ENCODE measurements at places on chromosomes 2 and 18.

GRCh38 chr2:160045703-160046210 is 16.7 kb downstream of the PLA2R1 start:
- DNase-seq: no peak
- no peak overlapping the region for H3K4me3 ChIP-seq
- no peaks in the 10 kb centered on the region for H3K27me3 ChIP-seq

GRCh38 chr2:179596018-179596417 is 265.4 kb downstream of the ZNF385B start:
- H3K36me3 ChIP-seq: no peaks in the 10 kb centered on the region
- H3K27ac ChIP-seq: no peak overlapping the region
- H3K27me3 ChIP-seq: no peaks in the 10 kb centered on the region
- H3K4me3 ChIP-seq: no peak overlapping the region
- peaks cover 21% of the 10 kb centered on the region for H3K4me1 ChIP-seq
- DNase-seq: no peak

- no peak overlapping the region for H3K4me3 ChIP-seq
- peak overlapping the region; percentile 80 for H3K27ac ChIP-seq
- DNase-seq: no peak
- peaks cover 51% of the 10 kb centered on the region for H3K36me3 ChIP-seq
Observed at GRCh38 chr18:58901783-58902182, 37.1 kb downstream of the ZNF532 start.

- no peak overlapping the region for H3K4me3 ChIP-seq
- H3K4me1 ChIP-seq: peaks cover 16% of the 10 kb centered on the region
- peaks cover 29% of the 10 kb centered on the region for H3K27me3 ChIP-seq
Observed at GRCh38 chr2:234912437-234912836, 39.4 kb upstream of the SH3BP4 start.

GRCh38 chr18:70994116-70994515 is 705.3 kb downstream of the SOCS6 start:
- H3K4me3 ChIP-seq: no peak overlapping the region
- DNase-seq: no peak
- H3K27me3 ChIP-seq: peaks cover 9% of the 10 kb centered on the region
- no peak overlapping the region for H3K27ac ChIP-seq

- no peak overlapping the region for H3K4me3 ChIP-seq
- no peaks in the 10 kb centered on the region for H3K27me3 ChIP-seq
- peaks cover 48% of the 10 kb centered on the region for H3K4me1 ChIP-seq
- DNase-seq: no peak
Observed at GRCh38 chr2:101132202-101132601, 19.0 kb downstream of the TBC1D8 start.

GRCh38 chr2:226059961-226060627 is 660.6 kb downstream of the NYAP2 start:
- H3K27ac ChIP-seq: no peak overlapping the region
- H3K36me3 ChIP-seq: no peaks in the 10 kb centered on the region
- H3K27me3 ChIP-seq: no peaks in the 10 kb centered on the region

GRCh38 chr18:46672062-46672970 is 15.3 kb upstream of the LOXHD1 start:
- no peaks in the 10 kb centered on the region for H3K27me3 ChIP-seq
- H3K4me1 ChIP-seq: peaks cover 40% of the 10 kb centered on the region
- no peak for DNase-seq
- H3K27ac ChIP-seq: peak overlapping the region; percentile 21
- no peaks in the 10 kb centered on the region for H3K36me3 ChIP-seq

GRCh38 chr2:170582313-170582712 is 132.8 kb upstream of the SP5 start:
- H3K36me3 ChIP-seq: no peaks in the 10 kb centered on the region
- DNase-seq: no peak
- no peak overlapping the region for H3K4me3 ChIP-seq
- no peaks in the 10 kb centered on the region for H3K27me3 ChIP-seq
- peaks cover 20% of the 10 kb centered on the region for H3K4me1 ChIP-seq
- peak overlapping the region; percentile 72 for H3K27ac ChIP-seq

DNA sequence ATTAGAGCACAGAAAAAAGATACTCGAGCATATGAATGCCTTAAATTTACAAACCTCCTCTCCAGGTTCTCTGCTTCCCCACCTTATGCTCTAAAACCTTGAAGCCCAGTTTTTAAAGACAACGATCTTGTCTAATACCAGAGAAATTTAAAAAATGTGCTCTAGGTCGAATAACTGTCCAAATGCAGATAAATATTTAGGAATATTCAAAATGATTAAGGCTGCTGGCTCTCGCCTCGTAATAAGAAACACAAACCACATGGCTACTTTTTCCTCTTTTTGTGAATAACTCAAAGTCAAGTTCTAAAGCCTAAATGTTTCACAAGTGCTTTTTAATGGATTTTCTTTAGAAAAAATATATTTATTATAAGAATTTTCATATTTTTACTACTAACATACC is 101.3 kb downstream of the SATB2 start:
- H3K36me3 ChIP-seq: no peaks in the 10 kb centered on the region
- no peak overlapping the region for H3K4me3 ChIP-seq
- H3K27me3 ChIP-seq: no peaks in the 10 kb centered on the region
- DNase-seq: no peak
- no peak overlapping the region for H3K27ac ChIP-seq

- H3K27ac ChIP-seq: no peak within 1 kb of the TSS
- peak within 1 kb of the TSS; percentile 51 for H3K4me3 ChIP-seq
- H3K4me1 ChIP-seq: peaks cover 31% of the 10 kb centered on the region
- H3K27me3 ChIP-seq: peaks cover 54% of the 10 kb centered on the region
Observed at GRCh38 chr18:79964330-79965118, at the start of gene HSBP1L1. Gene HSBP1L1, plus strand, starts transcription at chr18:79964643. Its CDS starts 93 bp downstream, at chr18:79964736.

DNA sequence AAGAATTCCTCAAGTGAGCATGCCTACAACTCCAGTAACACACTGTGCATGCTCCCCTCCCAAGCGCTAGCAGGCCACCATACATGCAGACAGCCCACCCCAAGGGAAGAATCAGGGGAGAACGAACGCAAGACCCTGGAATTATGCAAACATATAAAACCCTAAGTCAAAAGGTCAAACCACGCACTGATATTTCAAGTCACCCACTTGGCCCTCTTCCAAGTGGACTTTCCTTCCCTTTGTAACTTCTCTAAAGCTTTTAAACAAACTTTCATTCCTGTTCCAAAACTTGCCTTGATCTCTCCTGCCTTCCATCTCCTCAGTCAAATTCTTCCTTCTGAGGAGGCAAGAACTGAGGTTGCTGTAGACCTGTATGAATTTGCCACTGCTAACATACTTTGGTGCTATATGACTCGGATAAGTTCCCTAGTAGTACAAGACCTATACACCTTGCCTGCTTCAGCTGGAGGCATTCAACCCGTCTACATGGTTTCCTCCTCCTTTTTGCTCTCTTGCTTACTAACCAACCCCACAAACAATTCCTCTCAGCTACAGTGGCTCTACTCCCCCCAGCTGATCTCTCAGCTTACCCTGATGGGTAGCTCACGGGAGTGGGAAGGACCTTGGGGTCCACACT is 11.1 kb upstream of the RPIA start:
- H3K4me3 ChIP-seq: no peak overlapping the region
- H3K27me3 ChIP-seq: peaks cover 36% of the 10 kb centered on the region
- no peak for DNase-seq
- no peaks in the 10 kb centered on the region for H3K4me1 ChIP-seq
- no peak overlapping the region for H3K27ac ChIP-seq

GRCh38 chr18:46250084-46250811 is 146.1 kb downstream of the HAUS1 start:
- DNase-seq: no peak
- no peak overlapping the region for H3K4me3 ChIP-seq
- H3K27ac ChIP-seq: peak overlapping the region; percentile 33
- H3K4me1 ChIP-seq: peaks cover 33% of the 10 kb centered on the region

DNA sequence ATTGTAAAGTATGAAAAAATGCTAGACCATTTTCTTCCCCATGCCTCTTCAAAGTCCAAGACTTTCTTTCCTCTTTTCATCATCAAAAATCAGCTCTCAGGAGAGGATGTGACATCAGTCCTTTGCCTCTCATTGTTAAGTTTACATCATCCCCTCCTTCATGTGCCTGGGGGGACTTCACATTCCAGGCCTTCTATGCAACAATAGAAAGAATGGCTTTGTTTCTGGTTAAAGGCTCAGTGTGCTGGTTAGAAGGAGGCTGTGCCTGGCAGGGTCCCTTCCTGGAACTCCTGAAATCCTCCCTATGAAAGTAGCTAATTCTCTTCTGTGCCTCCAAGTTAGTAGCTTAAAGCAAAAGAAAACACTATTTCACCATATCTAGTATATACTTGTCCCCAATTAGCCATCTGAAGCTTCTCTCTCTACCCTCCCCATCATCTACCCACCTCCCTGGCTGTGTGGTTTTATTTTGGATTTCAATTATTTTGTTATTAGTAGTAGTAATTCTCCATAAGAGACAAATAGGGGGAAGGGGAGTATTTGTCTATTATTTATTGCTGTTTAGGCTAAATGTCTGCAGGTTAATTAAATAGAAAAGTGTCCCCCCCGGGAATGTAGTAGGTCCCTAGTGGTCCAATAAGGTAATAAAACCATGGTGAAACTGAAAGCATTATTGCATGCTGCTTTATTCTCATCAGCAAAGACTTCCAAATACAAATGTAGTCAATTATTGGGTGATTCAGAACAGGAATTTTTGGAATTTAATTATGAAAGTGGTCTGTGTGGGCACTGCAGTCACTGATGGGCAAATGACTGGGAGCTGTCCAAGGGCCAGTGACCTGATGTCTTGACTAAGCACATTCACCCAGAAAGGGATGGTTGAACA is 69.0 kb downstream of the CPO start:
- peak overlapping the region; percentile 88 for H3K27ac ChIP-seq
- DNase-seq: peak; percentile 29
- peaks cover 40% of the 10 kb centered on the region for H3K4me1 ChIP-seq
- no peak overlapping the region for H3K4me3 ChIP-seq

DNA sequence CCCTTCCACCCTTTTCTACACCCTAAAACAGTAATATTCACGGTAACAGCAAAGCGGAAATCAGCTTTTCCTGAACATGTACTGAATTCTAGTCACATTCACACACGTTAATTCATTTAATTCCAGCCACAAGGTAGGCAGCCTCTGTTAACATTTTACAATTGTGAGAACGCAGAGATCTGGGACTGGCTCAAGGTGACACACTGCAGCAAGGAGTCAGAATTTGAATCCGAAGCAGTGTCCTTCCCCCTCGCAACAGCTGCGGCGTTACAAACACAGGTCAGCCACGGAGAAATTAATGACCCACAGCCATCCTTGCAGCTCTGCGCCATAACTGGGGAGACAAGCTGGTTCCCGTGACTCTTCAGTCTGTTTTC is 818 bp upstream of the SLC20A1 start:
- peak overlapping the region; percentile 84 for H3K4me3 ChIP-seq
- H3K36me3 ChIP-seq: peaks cover 32% of the 10 kb centered on the region
- H3K27me3 ChIP-seq: peaks cover 17% of the 10 kb centered on the region
- DNase-seq: no peak

GRCh38 chr2:71856773-71857525 is 290.7 kb downstream of the CYP26B1 start:
- H3K27me3 ChIP-seq: no peaks in the 10 kb centered on the region
- H3K4me3 ChIP-seq: no peak overlapping the region
- no peak overlapping the region for H3K27ac ChIP-seq
- H3K36me3 ChIP-seq: no peaks in the 10 kb centered on the region
- DNase-seq: peak; percentile 30

GRCh38 chr2:41222593-41222992 is 770.7 kb upstream of the SLC8A1 start:
- no peak overlapping the region for H3K27ac ChIP-seq
- H3K27me3 ChIP-seq: no peaks in the 10 kb centered on the region
- peak; percentile 19 for DNase-seq
- no peak overlapping the region for H3K4me3 ChIP-seq

DNA sequence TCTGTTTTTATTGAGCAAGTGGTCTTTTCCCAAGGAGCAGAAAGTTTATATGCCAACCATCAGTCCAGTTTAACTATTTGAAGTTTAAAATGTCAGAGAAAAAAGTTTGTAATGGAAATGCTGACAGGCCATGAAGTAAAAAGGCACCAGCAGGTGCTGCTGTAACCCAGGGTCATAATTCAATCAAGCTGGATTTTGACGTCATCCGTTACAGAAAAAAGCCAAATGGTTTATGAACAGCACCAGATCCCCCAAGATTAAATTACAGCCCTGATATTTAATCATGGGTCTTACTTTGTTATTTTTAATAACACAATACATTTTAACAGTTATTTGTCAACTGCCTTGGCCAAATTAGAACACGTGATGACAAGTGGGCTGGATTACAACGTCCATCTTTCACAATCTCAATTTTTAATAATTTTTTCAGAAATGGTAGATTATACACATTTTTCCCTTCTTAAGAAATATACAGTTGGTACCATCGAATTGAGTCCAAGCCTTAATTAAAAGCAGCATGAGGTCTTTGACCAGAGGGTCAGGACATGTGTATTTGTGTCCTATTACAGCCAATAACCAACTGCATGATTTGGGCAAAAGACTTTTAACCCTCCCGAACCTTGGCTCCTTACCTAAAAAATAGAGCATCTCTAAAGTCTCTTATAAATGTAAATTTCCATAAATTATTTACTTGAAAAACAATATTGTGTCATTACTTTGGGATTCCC is 10.0 kb downstream of the TCF4 start:
- H3K27ac ChIP-seq: no peak overlapping the region
- H3K4me3 ChIP-seq: no peak overlapping the region
- no peaks in the 10 kb centered on the region for H3K27me3 ChIP-seq
- H3K36me3 ChIP-seq: peaks cover 3% of the 10 kb centered on the region

- H3K27me3 ChIP-seq: no peaks in the 10 kb centered on the region
- H3K4me3 ChIP-seq: no peak overlapping the region
- peaks cover 20% of the 10 kb centered on the region for H3K4me1 ChIP-seq
- peak overlapping the region; percentile 6 for H3K27ac ChIP-seq
- peak; percentile 51 for DNase-seq
- peaks cover 51% of the 10 kb centered on the region for H3K36me3 ChIP-seq
Observed at GRCh38 chr2:170966648-170967396, 37.8 kb downstream of the GORASP2 start.

DNA sequence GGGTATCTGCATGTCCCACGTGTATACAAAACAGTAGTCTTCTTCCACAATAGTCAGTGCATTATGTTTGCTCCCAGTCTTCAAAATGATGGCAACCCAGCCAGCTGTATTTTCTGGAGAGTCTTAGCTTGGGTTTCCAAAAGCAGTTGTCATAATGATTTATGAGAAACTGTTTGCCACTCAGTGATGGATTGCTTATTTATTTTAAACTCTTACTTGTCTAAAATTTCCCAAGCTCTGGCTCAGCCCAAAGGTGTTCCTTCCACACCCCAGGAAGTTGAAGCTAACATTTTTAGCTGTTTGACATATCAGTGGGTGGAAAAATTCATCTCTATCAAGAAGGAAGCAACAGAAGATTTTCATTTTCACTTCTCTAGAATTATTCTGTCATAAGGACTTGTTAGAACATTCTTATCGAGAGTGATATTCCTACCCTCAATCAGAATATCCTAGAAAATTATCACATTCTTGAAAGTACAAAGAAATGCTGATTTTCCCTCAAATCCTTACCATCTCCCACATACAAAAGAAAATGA is 78.8 kb downstream of the ASAP2 start:
- H3K36me3 ChIP-seq: no peaks in the 10 kb centered on the region
- no peak overlapping the region for H3K4me3 ChIP-seq
- DNase-seq: no peak
- no peaks in the 10 kb centered on the region for H3K27me3 ChIP-seq
- peaks cover 42% of the 10 kb centered on the region for H3K4me1 ChIP-seq
- no peak overlapping the region for H3K27ac ChIP-seq
